ENCODE measurements at places on chromosomes 4 and X.

GRCh38 chrX:103498786-103499185 lies 20.5 kb downstream of the RAB40A start:
- DNase-seq: no peak

GRCh38 chr4:6526156-6526555 lies 48.8 kb upstream of the MAN2B2 start:
- no peak for DNase-seq

GRCh38 chrX:386239-386767 lies 404 bp downstream of the PPP2R3B start:
- no peak for DNase-seq

DNA sequence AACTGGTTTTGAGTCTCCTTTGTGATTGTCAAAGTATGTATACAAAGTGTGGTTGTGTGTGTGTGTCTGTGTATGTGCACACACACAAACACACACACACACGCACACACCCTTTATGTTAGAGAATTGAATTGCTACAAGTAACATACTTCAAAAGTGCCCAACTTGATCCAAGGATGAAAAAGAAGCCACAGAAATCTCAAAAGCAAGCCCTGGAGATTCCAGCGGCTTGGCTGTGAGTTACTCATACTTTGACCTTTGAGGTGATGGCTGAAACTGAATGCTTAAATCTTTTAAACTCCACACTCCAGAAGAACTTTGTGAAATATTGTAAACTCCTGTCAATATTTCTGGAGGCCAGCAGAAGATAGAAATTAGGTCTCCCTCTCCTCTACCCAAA lies 168.4 kb upstream of the NRK start:
- no peak for DNase-seq

GRCh38 chr4:26271703-26272102 lies 49.1 kb upstream of the RBPJ start:
- DNase-seq: no peak

DNA sequence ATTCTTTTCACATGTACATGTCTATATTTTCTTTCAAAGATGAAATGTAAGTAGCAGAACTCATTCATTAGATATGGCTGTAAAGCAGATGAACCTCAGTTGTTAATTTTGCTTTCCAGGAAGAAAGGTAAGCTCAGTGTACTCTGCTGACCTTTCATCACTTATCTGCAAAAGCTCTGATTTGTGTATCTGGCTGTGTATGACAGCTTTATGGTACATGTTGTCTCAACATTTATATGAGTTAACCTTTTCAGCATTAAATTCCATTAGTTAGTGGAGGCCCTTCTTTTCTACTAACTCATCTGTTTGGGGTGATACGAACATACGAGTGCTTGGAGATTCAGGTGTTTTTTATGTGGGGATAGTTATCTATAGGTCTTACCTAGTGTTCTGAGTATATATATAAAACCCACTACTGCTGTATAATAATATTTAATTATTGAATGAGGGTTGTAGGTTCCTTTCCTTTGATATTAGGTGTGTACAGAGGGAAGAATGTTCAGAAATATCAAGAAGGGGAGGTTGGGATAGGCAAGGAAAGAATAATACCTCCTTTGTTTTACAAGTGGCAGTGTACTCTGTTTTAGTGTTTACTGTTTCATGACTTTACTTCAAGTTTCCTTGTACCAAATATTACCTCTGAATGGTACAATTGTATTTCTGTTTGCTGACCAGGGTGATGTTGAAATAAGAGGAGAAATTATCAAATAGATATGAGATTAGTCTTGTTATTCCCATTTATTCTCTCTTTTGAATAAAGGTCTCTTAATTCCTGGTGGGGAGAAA lies 395.5 kb downstream of the ARHGAP24 start:
- no peak for DNase-seq

DNA sequence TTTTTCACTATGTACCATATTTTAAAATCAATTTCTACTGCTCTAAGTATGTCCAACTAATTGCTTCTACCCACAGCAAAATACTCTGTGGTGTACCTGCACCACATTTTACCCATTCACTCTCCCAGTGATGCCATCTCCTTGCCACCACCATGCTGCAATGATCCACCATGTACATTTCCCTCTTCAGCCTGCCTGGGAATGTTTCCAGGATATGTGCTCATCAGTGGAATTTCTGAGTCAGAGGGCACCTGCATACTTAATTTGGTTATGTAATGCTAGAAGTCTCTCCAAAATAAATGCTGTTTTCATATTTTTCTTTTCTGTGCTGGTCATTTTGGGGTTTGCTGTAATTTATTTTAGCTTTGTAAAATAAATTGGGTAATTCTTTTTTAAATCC lies 33.2 kb upstream of the OCIAD2 start:
- peak; percentile 0 for DNase-seq

DNA sequence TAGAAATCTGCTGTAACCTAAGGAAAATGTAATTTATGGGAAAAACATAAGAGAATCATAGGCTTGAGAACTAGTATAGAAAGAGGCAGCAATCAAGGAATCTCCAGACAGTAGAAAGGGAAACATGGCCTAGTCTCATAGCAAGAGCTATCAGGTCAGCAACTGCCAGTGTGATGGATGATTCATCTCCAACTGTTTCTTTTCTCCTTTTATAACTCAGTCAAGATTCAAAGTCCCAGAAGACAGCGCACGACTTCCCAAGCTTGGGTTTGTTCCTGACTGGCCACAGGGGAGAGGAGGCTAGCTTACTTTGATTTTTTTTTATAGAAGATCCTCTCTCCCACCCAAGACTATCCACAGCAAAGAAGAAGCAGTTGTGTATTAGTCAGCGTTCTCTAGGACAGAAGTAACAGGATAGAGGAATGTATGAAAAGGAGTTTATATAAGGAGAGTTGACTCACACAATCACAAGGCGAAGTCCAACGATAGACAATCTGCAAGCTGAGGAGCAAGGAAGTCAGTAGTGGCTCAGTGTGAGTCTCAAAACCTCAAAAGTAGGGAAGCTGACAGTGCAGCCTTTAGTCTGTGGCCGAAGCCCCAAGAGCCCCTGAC lies 181.5 kb downstream of the GC start:
- DNase-seq: no peak

DNA sequence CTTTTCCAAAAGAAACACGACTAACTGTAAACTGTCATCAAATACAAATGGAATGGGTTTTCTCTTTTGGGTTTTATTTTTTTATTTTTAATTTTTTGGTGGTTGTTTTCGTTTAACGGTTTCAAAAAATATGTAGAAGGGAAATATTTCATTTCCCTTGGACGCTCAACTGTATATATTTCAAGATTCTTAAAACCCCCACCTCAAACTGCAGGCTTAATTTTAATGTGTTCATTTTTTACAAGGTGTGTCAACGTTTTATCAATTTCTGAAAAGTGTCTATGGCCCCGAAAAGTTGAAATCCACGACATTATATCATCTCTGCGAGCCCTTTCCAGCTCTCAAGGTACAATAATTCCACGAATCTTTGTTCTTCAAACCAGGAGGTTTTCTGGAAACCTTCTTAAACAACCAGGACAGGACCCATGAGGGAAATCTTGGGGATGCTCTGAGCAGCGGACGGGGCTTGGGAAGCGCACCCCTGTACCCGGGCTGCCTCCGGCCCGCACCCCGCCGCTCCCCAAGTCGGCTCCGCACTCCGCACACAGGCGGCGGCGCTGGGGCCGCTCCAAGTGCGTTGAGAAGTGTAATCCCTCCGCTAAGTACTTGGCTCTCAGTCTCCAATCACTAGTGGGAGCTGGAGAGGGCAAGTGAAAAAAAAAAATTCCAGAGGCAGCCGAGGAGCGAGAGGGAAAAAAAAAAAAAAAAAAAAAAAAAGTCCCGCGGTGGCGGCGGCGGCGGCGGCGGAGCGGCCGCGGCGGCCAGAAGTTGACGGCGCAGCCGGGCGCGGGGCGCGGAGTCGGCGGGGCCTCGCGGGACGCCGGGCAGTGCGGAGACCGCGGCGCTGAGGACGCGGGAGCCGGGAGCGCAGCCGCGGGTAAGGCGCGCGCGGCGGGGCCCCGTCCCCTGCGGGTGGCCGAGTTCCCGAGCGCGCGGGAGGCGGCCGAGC lies at the start of gene BMPR1B:
Gene BMPR1B, plus strand, starts transcription at position 764 of the 949 bp plus-strand sequence. CDS start 346,470 bp downstream, outside the sequence.
- DNase-seq: no peak
